ENCODE measurements at places on chromosomes 6 and 20. TPM values are rescaled to one million over a fixed set of nuclear protein-coding genes. Genes with fewer than 3 reads are reported as not detected.

DNA sequence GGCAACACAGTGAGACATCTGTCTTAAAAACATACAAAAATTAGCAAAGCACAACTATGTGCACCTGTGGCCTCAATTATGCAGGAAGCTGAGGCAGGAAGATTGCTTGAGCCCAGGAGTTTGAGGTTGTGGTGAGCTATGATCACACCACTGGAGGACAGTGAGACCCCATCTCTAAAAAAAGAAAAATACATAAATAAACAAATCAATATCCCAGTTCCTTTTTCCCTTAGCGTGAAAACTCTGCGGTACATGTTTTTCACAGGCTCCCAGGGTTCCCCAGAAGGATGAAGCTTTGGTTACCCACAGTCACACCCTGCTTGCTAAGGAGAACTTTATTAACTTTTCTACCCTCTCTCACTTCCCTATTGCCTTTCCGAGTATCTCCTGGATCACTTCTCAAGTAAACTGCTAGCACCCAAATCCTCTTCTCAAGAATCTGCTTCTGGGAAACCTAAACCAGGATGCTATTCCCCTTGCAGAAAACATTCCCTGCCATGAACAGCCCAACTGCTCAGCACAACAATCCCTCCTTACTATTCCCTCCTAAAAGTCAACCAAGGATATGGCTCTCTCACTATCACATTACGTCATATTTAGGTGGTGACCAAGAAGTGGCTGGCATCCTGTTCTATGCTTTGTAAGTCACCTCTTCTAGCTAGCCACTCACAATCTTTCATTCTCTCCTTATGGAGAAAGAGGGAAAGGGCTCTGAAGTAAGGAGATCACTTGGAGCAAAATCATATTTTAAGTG lies 122.4 kb downstream of the IPCEF1 start:
- DNase-seq: no peak

The RAET1G gene
- total RNA-seq: not detected

DNA sequence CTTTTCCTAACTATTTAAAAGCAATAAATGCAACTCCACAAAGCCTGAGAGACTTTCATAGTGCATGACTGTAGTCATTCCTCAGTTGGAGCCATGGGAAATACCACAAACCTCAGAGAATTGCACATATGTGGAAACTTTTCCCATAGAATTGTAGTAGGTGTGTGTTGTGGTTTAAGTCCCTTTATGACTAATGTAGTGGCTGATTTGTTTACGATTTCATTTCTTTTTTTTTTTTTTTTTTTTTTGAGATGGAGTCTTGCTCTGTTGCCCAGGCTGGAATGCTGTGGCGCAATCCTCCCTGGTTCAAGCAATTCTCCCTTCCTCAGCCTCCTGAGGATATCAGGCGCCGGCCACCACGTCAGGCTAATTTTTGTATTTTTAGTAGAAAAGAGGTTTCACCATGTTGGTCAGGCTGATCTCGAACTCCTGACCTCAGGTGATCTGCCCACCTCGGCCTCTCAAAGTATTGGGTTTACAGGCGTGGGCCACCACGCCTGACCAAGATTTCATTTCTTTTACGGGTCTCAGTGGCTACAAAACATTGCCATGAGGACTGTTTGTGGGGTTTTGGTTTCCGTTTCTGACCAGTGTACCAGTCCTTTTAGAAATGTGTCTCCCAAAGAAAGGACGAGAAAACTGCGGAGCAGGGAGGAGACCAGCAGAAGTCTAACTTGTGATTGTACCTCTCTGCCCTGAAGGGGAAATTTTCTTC lies 212.1 kb upstream of the MARCKS start:
- DNase-seq: no peak

- DNase-seq: no peak
These were observed 157.5 kb downstream of the ELOVL4 start for GRCh38 chr6:79789896-79790295.

DNA sequence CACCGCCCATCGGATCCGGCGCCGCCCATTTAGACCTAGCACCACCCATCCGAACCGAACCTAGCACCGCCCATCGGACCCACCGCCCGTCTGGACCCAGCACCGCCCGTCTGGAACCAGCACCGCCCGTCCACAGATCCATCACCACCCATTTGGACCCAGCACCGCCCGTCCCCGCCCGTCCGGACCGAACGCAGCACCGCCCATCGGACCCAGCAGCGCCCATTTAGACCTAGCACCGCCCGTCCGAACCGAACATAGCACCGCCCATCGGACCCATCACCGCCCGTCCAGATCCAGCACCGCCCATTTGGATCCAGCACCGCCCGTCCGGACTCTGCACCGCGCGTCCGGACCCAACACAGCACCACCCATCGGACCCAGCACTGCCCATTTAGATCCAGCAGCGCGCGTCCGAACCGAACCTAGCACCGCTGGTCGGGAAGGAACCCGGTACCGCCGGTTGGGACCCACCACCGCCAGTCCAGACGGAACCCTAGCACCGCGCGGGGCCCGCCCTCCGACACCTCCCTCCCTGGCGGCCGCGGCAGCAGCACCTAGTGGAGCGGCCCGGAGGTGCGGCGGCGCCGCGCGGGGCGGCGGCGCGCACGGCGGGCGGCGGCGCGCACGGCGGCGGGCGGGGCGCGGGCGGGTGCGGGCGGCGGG lies 348 bp upstream of the AFDN start:
- DNase-seq: peak; percentile 89

GRCh38 chr6:16704401-16705045 lies 56.7 kb downstream of the ATXN1 start:
- DNase-seq: no peak

- DNase-seq: no peak
These were observed 9.5 kb downstream of the TMEM242 start for GRCh38 chr6:157313531-157314467.

DNA sequence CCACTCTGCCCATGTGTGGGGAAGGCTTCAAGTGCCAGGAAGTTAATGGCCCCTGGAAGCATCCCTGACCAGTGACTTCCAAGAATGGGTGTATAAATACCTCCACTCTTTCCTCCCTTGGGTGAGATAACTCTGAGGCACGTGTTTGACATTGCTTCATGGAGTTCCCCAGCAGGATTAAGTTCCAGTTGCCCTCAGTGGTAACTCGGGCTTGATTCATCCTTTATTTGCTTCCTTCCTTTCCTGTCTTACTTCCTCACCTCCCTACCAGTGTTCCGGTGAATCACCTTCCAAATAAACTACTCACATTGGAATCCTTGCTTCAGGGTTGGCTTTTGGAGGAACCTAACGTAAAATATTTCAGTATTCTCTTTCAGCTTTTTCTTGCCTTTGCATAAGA lies 84.6 kb upstream of the JAG1 start:
- no peak for DNase-seq

DNA sequence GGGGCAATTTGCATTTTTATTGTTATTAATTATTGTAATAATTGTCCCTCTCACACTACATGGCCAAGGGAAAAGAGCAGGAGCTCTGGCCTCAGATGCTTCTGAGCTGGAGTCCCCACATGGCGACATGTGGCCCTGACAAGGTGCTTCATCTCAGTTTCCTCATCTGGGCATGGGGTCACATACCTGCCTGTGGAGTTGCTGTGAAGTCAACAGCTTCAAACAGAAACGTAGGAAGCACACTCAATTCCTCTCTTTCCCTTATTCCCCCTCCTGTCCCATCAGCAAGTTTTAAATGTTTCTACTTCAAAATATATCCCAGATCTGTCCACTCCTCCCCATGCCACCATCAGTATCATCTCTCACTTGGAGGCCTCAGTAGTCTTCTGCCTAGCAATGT lies 8.7 kb downstream of the CPNE5 start:
- DNase-seq: no peak

DNA sequence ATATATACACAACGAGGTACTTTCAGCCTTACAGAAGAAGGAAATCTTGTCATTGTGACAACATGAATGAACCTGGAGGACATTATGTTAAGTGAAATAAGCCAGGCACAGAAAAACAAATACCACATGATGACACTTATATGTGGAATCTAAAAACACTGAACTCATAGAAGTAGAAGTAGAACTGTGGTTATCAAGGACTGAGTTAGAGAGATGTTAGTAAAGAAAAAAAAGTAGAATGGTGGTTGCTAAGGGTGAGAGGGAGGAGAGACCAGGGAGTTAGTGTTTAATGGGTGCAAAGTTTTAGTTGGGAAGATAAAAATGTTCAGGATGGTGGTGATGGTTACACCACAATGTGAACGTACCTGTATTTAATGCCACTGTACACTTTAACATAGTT lies 4.8 kb upstream of the STX11 start:
- DNase-seq: no peak

GRCh38 chr6:20211037-20211940 lies 980 bp downstream of the MBOAT1 start:
- peak; percentile 80 for DNase-seq

GRCh38 chr20:5753814-5754213 lies 3.6 kb downstream of the SHLD1 start:
- DNase-seq: no peak

- DNase-seq: no peak
These were observed 39.3 kb upstream of the HIVEP1 start for GRCh38 chr6:11972806-11973205.

DNA sequence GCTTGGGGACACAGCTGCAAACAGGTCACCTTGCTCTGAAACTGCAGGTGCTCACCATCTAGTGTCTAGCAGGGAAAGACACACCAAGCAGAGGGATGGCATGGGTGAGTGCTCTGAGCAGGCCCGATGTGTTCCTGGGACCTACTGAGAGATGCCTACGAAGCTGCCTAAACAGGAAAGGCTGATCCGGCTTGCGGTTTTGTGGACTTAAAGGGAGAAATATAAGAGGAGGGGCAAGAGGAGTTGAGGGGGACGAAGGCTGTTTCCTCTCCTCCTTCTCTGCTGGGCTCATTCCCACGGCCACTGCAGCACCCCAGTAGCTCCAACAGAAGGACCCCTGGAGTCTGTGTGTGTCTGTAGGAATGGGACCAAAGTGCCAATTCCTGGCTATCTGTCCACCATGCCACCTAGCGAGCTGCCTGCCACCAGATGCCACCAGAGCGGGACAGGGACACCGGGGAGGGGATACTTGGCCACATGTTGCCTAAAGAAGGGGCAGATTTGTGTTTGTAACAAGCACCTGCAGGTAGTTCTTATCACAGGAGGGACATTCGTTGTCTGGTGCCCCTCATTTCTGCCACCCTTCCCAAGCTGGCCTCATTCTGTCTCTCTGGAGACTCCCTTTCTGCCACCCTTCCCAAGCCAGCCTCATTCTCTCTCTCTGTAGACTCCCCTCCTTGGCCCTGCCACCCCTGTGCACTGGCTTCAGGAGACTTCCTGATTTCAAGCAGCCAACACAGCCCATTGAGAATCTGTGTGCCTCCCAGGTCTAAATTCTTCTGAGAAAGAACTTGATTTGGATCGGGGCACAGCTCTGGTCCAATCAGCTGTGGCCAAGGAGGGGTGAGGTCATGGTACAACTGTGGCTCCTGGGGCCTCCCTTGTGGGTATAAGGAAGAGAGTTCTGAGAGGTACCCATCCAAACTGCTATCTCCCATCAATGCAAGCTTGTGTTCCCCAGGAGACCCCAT lies 221.8 kb downstream of the ANKRD60 start:
- DNase-seq: no peak

- no peak for DNase-seq
These were observed 119.9 kb upstream of the CEP85L start for GRCh38 chr6:118771253-118771652.

- no peak for DNase-seq
These were observed 618.9 kb downstream of the BCKDHB start for GRCh38 chr6:80725156-80725930.

The KCNG1 gene
- 126 TPM for total RNA-seq

The RNF182 gene
- total RNA-seq: 3.6 TPM

- DNase-seq: peak; percentile 75
These were observed 15.5 kb upstream of the MYMX start for GRCh38 chr6:44201200-44201599.

- no peak for DNase-seq
These were observed 181.1 kb upstream of the SUPT3H start for GRCh38 chr6:45558858-45559257.

The PPP1R16B gene
- total RNA-seq: 15.3 TPM

DNA sequence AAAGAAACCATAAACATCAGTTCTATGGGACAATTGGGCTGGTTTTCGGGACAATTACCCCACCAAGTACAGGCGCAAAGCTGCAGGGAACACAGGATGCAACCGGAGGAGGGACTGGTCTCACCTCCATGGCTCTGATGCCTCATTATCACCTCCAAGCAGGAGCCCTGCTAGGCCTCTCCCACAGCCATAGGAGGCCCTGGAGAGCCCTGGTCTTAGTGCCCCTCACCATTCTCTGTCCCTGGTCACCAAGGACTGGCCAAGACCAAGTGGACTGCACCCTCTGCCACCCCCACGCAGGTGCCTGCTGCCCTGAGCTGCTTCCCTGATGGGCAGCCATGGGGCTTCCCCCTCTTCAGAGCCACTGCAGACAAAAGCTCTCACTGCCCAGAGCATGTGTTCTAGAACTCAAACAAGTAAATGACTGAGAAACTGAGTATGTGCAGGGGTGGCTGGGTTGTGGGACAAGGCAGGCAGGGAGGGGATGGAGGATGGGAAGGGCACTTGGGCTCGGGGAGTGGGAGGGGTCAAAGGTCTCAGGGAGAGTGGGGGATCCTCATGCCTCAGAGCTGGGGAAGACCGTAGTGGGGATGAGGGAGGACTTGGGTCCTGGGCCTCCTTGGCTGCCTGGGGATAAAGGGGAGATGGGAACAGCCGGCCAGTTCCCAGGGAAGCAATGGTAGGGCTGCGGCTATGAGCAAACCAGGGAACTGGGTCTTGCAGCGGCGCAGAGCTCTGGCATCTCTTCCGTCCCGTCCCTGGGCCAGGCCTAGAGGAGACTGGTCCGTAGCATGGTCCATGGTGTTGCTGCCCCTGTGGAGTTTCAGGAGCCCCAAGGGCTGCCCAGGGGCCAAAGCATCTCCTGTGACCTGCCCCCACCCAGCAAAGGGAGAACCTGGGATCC lies 435.1 kb downstream of the PREX1 start:
- no peak for DNase-seq

The MATN4 gene
- total RNA-seq: 0.35 TPM

The RXRB gene
- total RNA-seq: 24.8 TPM

GRCh38 chr20:62286493-62287064 lies 16.2 kb upstream of the ADRM1 start:
- DNase-seq: no peak

DNA sequence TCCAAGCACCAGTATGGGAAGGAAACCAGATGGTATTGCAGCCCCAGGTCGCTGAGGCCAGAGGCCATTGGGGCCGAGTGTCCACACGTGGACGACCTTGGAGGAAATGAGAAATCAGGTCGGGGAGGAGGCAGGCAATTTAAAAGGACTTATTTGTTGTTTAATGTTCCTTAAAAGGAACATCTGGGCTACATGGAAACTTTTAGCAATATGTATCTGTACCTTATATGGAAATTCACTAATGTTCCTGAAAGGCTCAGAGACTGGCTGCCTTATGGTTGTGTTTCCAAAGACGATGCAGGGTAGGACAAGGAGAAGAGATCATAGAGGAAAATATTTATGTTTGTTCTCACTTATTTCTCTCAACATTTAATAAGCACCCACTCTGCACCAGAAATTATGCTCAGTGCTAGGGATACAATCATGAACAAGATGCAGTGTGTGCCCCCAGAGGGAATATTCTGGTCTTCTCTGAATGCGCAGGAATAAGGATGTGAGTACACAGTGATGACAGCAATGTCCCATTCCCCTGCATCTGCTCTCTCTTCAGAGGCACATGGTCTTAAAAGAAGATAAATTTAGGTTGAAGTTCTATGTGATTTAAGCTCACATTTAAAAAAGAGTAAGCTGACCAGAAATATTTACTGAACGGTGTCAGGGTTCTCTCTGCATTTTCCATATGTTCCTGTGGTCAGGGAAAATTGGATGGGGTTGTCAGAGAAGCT lies 3.4 kb downstream of the BNIP5 start:
- peak; percentile 13 for DNase-seq
